ENCODE measurements at places on chromosomes 13 and 19. TPM values are rescaled to one million over a fixed set of nuclear protein-coding genes. Genes with fewer than 3 reads are reported as not detected.

- H3K4me1 ChIP-seq: peaks cover 4% of the 10 kb centered on the region
- H3K27me3 ChIP-seq: peaks cover 23% of the 10 kb centered on the region
- H3K27ac ChIP-seq: no peak overlapping the region
- no peaks in the 10 kb centered on the region for H3K36me3 ChIP-seq
- no peak overlapping the region for H3K4me3 ChIP-seq
Observed at GRCh38 chr13:20414546-20415305, 110.9 kb downstream of the CRYL1 start.

DNA sequence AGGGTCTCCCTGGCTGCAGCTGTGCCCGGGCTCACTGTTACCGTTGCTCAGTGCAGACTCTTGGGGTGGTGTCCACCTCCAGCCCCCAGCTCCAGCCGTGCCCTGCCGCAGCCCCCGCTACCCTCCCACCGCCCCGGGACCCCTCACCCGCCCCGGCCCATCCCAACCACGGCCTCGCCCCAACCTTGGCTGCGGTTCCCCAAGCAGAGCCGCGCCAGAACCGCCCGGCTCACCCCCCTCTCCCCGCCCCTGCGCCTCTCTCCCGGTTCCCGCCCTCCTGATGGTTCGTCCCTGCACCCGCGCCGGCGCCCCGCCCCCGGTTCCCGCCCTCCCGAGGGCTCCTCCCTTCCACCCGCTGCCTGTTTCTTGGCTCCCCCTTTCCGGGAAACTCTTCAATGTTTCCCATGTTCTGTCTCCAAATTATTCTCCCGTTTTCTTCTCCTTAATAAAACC is 40.3 kb downstream of the ANKRD10 start:
- peak; percentile 41 for DNase-seq
- peaks cover 4% of the 10 kb centered on the region for H3K4me1 ChIP-seq
- no peak overlapping the region for H3K27ac ChIP-seq
- H3K36me3 ChIP-seq: no peaks in the 10 kb centered on the region
- peak overlapping the region; percentile 67 for H3K4me3 ChIP-seq

DNA sequence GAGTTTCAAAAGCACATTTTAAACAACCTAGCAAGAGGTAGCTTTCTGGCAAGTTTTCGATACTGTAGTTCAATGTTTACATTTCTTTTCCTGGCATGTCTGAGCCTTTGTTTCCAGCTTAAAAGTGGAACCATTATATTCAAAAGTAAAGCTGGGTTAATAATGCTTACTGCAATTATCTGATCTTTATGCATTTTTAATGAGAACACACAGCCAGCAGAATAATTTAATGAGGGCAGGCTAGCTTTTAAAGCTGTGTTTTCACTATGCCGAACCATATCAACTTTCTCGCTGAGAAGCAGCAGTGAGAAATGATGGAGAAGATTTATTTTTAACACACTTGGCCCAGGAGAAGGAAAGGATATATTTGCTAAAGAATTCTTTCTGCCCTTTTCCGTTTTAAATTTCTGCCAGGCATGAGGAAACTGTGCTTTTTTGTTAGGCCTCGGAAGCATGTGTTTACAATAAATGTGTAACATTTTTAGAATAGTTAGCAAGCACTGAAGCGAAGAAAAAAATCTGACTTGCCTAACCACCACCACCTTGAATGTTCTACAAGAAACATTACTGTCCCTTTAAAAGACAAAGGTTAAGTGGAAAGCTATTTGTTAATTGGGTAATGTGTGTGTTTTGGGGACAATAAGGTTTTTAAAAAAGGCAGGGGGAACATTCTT is 1.0 kb downstream of the MBNL2 start:
- DNase-seq: no peak
- peaks cover 48% of the 10 kb centered on the region for H3K4me1 ChIP-seq

DNA sequence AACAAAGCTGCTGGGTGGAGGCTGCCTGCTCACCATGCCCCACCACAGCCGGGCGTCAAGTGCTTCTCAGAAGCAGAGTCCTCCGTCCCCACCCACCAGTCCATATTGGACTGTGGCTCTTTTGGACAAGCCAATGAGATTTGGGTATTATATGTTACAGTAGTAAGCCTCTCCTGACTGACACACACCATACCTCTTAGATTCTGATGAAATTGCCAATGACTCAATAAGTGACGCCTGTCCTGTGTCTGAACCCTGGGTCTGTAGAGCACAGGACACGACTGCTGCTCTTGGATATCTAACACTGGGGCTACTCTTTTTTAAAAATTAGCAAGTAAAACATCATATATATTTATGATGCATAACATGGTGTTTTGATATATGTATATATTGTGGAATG is 44.8 kb upstream of the UBAC2 start:
- no peak overlapping the region for H3K27ac ChIP-seq
- H3K36me3 ChIP-seq: no peaks in the 10 kb centered on the region
- DNase-seq: no peak
- no peak overlapping the region for H3K4me3 ChIP-seq
- peaks cover 22% of the 10 kb centered on the region for H3K27me3 ChIP-seq
- H3K4me1 ChIP-seq: peaks cover 10% of the 10 kb centered on the region

DNA sequence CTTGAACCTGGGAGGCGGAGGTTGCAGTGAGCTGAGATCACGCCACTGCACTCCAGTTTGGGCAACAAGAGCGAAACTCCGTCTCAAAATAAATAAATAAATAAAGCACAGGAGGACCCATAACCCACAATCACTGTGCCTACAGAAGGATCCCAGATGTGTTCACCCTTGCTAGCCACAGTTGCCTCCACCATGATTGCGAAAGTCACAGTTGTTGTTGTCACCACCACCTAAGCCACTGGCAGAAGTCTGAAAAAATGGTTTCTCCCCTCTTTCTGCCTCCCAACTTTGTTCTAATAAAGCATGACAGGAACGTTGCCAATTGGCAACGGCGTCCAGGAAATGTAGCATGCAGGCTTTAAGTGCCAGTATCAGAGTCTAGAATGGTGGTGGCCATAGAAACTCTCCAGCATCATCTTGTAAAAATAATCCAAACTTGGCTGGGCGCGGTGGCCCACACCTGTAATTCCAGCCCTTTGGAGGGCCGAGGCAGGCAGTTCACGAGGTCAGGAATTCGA is 2.2 kb upstream of the EPS15L1 start:
- no peaks in the 10 kb centered on the region for H3K27me3 ChIP-seq
- H3K4me1 ChIP-seq: peaks cover 21% of the 10 kb centered on the region
- DNase-seq: no peak
- peak overlapping the region; percentile 62 for H3K27ac ChIP-seq

- peaks cover 20% of the 10 kb centered on the region for H3K36me3 ChIP-seq
- no peaks in the 10 kb centered on the region for H3K27me3 ChIP-seq
- H3K27ac ChIP-seq: peak overlapping the region; percentile 100
- peaks cover 30% of the 10 kb centered on the region for H3K4me1 ChIP-seq
- H3K4me3 ChIP-seq: peak overlapping the region; percentile 100
Observed at GRCh38 chr19:12293777-12294248, 870 bp downstream of the ZNF44 start.

DNA sequence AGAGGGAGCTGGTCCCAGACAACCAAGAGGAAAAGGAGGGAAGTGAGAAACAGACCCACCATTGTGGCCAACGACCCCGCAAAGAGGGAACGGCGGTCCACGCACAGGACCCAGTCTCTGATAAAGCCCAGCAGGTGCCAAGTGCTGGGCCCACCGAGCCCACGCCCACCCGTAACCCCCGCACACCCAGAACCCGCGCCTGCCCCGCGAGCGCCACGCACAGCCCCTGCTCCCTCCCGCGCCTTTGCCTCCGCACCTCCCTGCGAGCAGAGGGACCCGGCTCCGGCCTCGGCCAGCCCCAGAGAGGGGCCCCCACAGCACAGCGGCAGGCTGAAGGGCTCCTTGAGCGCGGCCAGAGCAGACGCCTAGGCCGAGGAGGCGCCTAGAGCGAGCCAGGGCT is 1192.2 kb downstream of the PCDH17 start:
- H3K4me1 ChIP-seq: peaks cover 1% of the 10 kb centered on the region
- H3K4me3 ChIP-seq: no peak overlapping the region
- no peaks in the 10 kb centered on the region for H3K27me3 ChIP-seq
- no peak for DNase-seq
- peaks cover 3% of the 10 kb centered on the region for H3K36me3 ChIP-seq

The ZNF726 gene
- total RNA-seq: 5.7 TPM

The LGALS4 gene
- total RNA-seq: 3.7 TPM
